ENCODE measurements at places on chromosomes 4 and X.

DNA sequence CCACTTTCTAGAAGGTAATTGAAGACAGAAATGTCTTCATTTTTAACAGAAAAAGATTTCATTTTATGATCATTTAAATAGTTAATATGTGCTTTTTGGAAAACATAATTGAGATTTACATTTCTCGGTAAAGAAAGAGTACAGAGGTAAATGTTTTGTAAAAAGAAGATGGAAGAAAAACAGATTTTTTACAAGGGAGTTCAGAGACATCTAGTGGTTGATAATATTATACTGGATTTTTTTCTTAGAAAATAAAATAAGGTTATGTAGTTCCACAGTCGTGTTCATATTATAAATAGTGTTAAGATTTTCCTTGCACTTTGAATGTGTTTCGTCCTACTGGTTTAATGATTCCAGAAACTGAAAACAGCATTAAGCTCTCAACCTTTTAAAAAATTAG, 60.6 kb downstream of the SMARCA1 start:
- DNase-seq: no peak

DNA sequence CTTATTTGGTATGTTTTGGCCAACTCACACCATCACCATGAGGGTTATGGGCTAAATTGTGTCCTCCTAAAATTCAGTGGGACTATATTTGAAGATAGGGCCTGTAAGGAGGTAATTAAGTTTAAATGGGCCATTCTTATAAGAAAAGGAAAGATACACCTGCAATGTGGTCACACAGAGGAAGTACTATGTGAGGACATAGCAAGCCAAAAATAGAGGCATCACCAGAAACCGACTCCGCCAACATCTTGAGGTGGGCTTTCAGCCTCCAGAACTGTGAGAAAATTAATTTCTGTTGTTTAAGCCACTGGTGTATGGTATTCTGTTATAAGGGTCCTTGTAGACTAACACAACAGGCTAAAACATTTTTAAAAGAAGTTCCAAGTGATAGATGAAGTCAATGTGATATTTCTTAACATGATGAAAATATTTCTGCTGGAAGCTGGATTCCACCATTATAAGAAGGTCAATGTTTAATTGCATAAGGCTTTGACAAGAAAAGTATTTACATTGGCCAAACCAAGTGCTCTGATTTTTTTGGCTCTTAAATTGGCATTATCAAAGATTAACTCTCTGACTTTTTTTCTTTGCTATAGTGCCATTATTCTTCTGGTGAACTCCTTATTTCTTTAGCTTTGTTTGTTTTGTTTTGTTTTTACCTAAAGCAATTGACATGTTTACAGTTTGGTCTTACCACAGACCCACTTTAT, 540.9 kb downstream of the PPARGC1A start:
- DNase-seq: no peak

- no peak for DNase-seq
These were observed 456.1 kb downstream of the GRXCR1 start for GRCh38 chr4:43348591-43348990.

DNA sequence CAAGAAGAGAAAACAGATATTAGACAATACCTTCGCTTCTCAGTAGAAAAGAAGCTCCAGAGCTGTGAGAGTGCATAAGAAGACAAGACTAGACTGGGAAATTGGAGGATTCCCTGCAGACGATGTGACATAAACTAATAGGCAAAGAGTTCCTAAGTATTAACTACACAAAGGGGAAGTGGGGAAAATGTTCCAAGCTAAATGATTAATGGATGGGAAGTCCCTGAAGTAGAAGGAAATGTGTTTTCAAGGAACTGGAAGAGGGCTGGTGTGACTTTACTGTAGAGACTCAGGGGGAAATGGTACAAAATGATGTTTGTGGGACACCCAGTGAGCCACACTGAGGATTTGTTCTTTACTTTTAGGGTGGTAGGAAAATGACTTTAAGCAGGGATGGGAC, 69.7 kb upstream of the DCLK2 start:
- no peak for DNase-seq

DNA sequence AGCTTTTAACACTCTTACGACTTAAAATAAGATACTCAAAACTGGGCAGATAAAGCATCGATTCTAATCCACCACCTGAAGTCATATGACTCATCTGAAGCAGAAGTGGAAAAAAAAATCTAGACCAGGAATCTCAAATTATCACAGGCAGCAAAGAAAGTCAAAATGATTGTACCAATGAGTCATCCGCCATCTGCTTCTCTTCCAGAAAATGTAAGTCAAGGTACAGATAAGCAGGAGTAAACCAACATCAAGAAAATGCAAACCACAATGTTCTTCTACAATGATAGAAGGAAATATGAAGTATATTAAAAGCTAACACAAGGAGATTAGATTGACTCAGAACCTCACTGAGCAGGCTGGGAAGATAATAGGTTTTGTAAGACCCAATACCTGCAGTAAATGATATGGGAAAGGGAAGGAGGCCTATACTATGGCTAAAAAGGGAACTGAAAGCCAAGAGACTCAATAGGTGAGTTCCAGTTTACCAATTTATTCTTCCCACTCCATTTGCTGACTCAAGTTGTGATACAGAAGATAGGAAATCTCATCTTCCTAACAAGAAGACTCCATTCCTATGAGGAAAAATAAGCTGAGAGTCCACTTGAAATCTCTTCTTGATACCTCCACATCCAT, 88.4 kb upstream of the TET2 start:
- no peak for DNase-seq

- no peak for DNase-seq
These were observed 202.2 kb downstream of the NLGN4X start for GRCh38 chrX:6026429-6026828.

- DNase-seq: no peak
These were observed 11.0 kb upstream of the C4orf50 start for GRCh38 chr4:6029254-6029653.

GRCh38 chr4:6229095-6229494, 28.7 kb upstream of the JAKMIP1 start:
- no peak for DNase-seq

Data from left lobe of liver (tissue), 2 donors.